ENCODE measurements at places on chromosomes 16 and 17.

DNA sequence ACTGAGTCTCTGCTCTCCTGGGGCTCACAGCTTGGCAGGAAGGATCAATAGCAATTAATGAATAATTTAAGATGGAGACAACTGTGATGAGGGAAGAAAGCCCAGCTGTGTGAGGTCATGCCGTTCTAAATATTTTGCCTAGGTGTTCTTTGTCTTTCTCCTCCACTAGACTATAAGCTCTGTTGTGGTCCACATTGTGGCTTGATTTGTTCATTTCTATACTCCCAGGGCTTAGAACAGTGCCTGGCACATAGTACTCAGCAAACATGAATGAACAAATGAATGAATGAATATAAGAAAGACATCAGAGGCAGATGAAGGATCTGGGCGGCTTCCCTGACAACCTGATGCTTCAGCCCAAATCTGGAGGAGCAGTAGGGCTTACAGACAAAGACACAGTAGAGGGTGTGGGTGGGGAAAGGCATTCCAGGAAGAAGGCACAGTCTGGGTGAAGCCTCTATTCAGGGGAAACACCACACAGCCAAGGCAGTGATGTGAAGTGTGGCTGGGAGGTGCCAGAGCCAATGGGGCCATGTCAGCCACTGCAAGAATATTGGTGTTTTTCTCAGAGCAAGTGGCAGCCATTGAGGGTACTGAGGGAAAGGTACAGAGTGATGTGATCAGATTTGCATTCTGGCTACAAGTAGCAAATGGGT is 8.3 kb downstream of the CDH13 start:
- no peak for DNase-seq

DNA sequence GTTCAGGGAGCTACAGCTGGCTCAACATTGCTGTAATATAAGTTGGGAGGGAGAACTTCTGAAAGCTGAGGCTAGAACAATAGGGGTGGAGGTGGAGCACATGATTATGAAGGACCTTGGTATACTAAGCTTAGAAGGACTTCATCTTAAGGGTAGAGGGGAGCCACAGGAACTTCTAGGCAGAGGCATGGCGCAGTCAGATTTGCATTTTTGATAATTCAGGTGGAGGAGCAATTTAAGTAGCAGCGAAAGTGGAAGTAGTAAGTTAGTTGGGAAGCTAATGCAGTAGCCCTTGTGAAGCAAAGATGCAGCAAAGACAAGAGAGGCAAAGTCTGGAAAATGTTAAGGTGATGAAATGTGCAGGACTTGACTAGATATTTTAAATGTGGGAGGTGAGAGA is 144.1 kb downstream of the SPECC1 start:
- DNase-seq = no peak

DNA sequence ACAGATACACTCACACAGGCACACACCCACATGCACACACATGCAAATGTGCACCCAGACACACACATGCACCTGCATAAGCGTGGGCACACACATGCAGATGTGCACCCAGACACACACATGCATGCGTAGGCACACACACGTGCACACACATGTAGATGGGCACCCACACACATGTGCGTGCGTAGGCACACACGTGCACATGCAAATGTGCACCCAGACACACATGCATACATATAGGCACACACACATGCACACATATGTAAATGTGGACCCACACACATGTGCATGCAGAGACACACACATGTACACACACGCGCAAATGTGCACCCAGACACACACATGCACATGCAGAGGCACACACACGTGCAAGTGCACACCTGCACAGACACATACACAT is 60.3 kb downstream of the MRM1 start:
- DNase-seq = no peak

DNA sequence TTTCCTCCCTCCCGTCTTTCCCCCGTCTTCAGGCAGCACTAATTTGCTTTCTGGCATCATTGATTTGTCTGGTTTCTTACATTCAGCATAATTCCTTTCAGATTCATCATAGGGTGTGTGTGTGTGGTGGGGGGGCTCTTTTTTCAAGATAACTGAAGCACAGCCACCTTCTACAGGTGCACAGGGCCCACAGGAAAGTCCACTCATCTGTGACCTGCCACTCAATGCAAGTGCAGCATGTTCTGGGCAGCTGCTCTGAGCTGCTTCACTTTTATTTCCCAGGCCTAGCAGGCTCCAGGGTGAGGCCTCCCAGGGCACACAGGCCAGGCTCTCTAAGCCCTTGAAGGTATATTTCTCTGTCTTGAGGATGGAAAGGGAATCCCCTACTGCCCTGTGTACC is 35.2 kb upstream of the MYH10 start:
- DNase-seq = no peak

Measured in activated CD4-positive, alpha-beta T cell treated with anti-CD3 and anti-CD28 coated beads for 4 hours (primary cell).